ENCODE measurements at places on chromosomes 5 and 9.

DNA sequence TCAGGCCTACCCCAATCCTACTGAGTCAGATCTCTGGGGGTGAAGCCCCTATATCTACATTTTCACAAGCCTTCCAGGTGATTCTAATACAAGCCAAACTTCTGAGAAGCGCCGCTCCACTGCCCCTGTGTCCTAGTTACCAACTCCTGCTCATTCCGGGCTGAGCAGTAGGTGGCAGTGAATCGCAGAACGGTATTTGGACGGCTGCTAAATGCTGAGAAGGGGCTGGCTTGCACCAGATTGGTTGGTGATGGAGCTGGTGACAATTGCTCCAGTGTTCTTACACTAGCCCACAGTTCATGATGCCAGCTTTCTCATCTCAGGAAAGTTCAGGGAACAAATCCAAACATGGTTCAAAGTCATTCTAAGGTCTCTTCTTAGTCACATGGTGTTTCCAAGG is 31.1 kb upstream of the FGF1 start:
- DNase-seq = no peak

DNA sequence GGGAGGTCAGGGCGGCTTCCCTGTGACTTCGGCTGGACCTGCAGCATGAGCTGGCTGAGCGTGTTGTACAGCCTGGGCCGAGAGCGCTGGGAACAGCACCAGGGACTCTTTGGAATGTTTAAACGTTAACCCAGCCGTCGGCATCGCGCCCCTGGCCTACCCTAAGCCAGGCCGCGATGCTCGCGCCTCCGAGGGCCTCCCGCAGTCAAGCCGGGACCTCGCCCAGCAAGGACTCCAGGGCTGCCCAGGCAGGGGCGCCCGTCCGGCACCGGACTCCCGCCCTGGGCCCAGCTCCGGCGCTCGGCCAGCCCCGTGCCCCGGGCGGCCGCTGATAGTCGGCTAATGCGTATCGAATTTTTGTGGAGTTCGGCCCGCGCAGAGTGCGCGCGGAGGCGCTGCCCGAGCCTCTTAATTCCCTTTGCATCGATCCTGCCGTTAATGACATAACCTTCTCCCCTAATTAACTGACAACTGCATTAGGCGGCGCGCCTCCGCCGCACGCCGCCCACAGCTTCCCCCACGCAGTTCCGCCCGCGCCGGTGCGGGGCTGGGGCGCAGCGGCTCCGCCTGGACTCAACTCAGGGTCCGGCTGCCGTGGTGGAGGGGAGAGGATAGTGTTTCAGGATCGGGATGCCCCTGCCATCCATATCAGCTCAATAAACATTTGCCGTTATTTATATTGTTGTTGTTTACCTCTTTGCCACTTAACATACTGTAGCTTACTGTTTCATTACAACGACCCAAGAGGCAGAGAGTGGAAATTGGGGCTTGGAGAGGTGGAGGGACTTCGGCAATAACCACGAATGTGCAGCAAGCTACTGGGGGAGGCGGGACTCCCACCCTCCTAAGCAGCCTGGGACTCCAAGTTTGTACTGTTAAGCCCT is 28.8 kb upstream of the CDC23 start:
- DNase-seq = no peak

- no peak for DNase-seq
These were observed 223.1 kb downstream of the GNA14 start for GRCh38 chr9:77424993-77425392.

- no peak for DNase-seq
These were observed 21.3 kb downstream of the DTWD2 start for GRCh38 chr5:118967059-118967508.

Data from stimulated activated CD8-positive, alpha-beta memory T cell treated with anti-CD3 and anti-CD28 coated beads, Interleukin-7, amount 100 ng/mL, for 1 hour (primary cell).